ENCODE measurements at places on chromosomes 3 and 15.

- DNase-seq = no peak
Observed at GRCh38 chr15:71057143-71057542, 58.1 kb upstream of the THSD4 start.

DNA sequence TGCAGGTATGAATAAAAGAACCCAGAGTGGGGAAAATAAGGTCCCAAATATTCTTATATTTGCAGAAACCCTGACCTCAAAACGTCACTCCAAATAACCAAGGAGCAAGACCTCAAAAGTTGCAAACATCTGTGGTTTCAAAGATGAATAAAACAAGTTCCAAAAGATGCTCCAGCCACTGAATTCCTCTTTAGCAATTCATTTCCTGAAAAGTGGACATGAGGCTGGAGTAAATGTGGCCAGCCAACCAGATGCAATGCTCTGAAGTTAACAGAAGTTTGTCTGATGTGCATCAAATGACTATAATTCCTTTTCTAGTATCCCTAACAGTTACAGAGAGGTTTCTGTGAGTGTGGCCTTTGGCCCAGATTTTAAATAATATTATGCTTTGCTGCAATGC, 71.2 kb upstream of the WNT5A start:
- peak; percentile 75 for DNase-seq

DNA sequence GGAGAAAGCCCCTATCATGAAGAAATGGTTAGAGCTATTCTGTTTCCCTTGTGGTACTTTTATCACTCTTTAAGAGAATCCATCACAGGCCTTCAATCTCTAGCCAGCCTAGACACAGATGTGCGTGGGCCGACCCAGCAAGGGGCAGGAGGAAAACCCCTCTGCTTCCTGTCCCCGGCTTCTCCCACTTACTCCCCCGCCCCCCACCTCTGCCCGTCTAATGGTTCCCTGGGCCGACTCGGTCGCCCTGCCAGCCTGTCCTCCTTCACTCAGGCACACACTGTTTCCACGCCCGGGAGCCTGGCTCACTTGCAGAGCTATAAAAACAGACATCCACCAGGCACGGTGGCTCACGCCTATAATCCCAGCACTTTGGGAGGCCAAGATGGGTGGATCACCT, 58.3 kb upstream of the TFRC start:
- no peak for DNase-seq

- DNase-seq = no peak
Observed at GRCh38 chr3:14537590-14538450, 2.3 kb downstream of the GRIP2 start.

- no peak for DNase-seq
Observed at GRCh38 chr15:82793737-82794136, 12.1 kb downstream of the FSD2 start.

DNA sequence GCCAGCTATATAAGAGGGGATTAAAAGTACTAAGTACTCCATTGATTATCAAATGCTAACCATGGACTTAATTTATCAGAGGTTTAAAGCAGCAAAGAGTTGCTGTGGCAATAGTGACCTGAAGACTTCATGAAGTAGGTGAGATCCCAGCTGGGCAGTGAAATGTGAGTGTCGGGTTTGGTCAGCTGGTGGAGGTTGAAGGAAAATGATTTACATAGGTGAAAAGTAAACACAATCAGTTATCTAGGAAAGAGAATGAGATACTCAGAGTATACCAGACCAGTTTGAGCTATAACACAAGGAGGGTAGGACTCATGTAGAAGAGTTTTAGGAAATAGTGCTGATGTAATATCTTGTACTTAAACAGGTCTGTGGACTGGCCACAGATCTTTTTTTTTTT, 16.5 kb upstream of the FBXO22 start:
- no peak for DNase-seq

- no peak for DNase-seq
Observed at GRCh38 chr15:68303560-68304436, 26.3 kb downstream of the FEM1B start.

- no peak for DNase-seq
Observed at GRCh38 chr15:58454950-58455401, 23.2 kb downstream of the LIPC start.

GRCh38 chr3:27340534-27340933, 28.6 kb downstream of the NEK10 start:
- DNase-seq = no peak

- peak; percentile 89 for DNase-seq
Observed at GRCh38 chr3:56314842-56315241, 153.4 kb downstream of the ERC2 start.

- DNase-seq = no peak
Observed at GRCh38 chr3:181230258-181230657, 240.7 kb upstream of the DNAJC19 start.

GRCh38 chr3:151962912-151963311, 89.5 kb downstream of the SUCNR1 start:
- DNase-seq = peak; percentile 34

DNA sequence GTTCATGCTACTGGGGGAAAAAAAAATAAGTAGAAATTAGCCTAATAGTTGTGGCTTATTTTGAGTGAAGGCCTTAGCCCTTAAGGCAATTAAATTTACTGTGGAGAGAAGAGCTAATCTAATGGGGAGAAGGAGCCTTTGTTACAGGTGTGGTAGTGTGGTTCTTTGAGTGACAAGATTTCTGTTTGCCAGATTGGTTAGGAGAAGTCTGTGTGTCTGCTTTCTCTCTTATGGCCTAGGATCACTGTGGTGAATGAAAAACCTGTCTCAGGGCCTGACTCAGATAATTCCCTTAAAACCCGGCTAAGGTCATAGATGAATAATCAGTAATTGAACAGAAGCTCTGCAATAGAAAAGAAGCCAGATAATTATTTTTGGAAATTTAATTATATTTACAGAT, 27.0 kb downstream of the OPA1 start:
- no peak for DNase-seq

DNA sequence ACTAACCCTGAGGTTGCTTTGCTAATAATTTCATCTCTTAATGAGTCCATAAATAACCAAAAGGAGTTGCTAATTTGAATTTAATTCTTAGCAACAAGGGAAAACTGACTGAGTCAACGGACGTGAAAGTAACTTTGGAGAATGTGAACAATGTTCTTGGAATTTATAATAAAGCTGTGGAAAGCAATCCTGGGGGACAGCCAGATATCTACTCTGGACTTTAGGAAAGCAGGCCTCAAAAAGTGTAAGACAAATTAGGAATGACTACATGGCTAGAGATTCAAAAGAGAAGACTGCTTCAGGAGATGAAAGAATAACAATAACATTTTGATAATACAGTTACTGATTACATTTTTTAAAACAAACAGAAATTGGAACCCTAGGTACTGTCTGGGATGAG, 318.4 kb upstream of the COL8A1 start:
- peak; percentile 95 for DNase-seq

DNA sequence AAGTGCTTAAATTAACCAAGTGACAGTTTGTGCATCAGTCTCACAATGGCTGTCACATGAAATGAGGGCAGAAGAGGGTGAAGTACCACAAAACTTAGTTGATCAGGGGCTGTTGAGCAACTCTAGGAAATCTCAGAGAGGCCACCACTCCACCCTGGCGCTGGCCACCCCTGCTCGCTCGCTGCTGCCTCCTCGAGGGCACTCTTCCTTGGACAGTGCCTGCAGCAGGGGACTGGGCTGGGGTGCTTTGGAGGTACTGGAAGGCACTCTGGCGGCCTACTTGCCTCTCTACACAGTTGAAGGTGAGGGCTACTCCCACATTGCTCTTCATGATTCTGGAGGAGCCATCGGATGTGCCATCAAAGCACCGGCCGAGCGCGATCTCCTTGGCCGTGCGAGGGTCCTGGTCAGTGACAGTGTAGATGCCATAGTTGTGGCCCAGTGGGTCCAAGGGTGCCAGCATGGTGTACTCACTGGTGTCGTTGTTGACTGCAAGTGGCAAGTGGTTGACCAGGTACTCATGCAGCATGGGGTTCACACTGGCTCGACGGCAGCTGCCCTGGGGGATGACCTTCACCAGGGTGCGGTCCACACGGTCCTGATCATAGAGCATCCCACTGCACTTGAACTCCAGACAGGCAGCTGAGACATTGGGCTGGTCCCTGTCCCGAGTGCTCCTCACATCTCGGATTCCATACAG, 11.6 kb upstream of the CLPX start:
- DNase-seq = no peak

DNA sequence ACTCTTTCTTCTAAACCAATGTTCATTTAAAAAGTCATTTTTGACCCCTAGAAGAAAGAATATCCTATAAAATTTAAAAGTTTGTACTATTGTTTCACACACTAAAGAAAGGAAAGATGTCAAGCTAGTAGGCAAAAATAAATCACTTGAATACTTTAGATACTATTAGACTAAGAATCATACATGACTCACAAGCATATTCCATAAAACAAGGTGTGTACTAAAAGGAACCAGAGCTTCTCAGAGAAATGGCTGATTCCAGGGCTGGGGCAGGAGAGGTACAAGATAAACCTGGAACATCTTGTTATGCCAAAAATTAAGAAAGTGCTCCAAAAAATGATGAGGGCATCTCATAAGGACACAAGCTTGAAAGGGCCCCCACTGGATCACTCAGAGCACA, 8.7 kb downstream of the DLG1 start:
- DNase-seq = no peak

DNA sequence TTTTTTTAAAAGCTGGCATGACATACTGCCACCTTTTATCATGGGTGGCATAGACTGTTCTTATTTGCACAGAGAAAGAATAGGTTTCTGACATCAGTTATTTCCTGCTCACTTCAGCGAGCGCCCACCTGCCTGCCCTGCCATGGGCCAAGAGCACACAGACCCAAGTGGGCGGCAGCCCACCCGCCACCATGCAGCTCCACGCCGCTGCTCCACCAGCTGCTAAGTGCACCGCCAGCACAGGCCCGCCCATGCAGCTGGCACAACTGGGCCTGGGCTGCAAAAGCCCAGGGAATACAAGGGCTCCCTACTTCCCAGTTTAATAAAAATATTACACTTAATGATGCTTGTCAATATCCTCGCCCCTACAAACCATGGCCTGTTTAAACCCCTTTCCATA, 15.4 kb downstream of the ZNF148 start:
- DNase-seq = no peak

DNA sequence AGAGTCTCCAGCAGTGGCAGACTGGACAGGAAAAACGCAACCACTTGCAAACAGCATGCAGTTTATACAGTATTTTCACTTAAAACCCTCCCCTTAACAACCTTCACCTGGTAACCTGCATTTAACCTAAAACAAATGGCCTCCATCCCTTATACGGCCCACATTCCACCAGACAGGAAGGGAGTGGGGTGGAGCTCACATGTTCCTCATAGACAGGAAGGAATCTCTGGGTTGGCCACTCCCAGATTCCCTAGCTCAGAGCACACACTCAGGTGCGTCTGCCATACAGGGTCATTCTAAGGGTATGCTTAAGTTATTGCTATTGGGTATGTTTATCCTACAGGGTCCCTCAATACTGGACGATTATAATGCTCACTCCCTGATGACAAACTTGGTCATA, 16.8 kb upstream of the ABHD2 start:
- DNase-seq = no peak

- peak; percentile 94 for DNase-seq
Observed at GRCh38 chr15:36601497-36601932, 22.1 kb downstream of the CDIN1 start.

GRCh38 chr3:79405183-79405582, 362.6 kb downstream of the ROBO1 start:
- no peak for DNase-seq

- no peak for DNase-seq
Observed at GRCh38 chr15:63463793-63464192, 40.6 kb upstream of the USP3 start.

DNA sequence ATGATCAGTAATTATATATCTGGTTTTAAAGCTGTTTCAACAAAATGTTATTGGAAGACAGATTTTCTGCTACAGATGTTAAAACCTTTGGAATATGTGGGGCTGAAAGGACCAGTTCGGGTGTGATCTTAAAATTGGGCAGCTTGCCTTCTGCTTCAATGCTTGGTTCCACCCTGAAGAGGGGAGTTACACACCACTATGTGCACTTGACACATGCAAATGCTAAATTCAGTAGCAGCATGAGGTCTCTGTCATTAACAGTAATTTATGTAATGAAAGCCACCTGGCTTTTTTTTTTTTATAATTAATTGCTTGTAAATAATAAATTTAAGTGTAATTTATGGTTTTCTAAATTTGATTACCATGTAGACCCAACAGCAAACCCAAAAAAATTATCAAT, 24.6 kb downstream of the CDIN1 start:
- DNase-seq = no peak

- no peak for DNase-seq
Observed at GRCh38 chr3:181554233-181554765, 157.4 kb upstream of the SOX2 start.

DNA sequence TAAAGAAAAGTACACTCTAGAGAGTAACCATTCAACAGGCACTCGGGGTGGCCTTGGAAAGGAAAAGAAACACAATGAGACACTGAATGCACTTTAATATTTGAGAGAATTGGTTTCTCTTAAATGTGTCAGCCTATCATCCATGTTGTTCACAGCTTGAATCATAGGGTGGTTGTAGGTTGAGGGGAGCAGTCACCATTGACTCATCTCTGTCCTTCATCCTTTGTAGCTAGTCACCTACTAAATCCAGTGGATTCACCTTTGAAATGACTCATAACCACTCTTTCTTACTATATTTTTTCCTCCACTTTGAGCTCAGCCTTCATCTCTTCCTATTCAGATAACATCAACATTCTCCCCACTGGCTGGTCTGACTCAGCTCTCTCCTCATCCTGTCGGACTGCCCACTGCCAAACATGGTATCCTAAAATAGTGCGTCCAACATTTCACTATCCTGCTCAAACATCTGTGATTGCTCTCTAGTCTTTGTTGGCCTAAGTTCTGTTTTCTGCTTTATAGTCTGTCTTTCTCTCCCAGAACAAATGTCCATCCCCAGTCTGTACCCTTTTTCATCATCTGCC, 182.7 kb upstream of the GADL1 start:
- DNase-seq = peak; percentile 79

DNA sequence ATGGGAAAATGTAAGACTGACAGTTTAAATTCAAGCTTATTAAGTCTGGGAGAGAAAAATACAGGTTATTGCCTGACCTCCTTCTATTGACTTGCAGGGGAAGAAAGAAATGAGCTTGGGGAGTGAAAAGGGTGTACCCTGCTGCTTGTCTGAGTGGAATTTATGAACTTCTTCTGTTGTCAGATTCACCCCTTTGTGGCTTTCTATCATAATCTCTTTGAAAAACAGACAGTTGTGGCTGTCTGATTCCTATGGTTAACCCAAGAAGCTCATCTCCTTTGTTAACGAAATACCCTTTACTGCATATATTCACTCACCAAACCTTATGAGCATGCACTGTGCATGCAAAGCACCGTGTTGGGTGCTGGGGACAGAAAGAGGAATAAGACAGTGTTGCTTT, 22.5 kb downstream of the GPD1L start:
- no peak for DNase-seq

GRCh38 chr3:120985242-120985641, 77.2 kb downstream of the STXBP5L start:
- no peak for DNase-seq

- peak; percentile 17 for DNase-seq
Observed at GRCh38 chr3:151460228-151460627, 633 bp downstream of the IGSF10 start.
